ENCODE measurements at places on chromosomes 7 and 10.
A peak's percentile ranks its signal among the peaks of the same experiment; 100 is the strongest.

GRCh38 chr7:40525764-40526163 lies 391.0 kb downstream of the SUGCT start:
- DNase-seq: no peak

GRCh38 chr10:119314061-119314460 lies 106.7 kb downstream of the GRK5 start:
- no peak for DNase-seq

GRCh38 chr10:120382360-120382759 lies 74.7 kb upstream of the PLPP4 start:
- no peak for DNase-seq

DNA sequence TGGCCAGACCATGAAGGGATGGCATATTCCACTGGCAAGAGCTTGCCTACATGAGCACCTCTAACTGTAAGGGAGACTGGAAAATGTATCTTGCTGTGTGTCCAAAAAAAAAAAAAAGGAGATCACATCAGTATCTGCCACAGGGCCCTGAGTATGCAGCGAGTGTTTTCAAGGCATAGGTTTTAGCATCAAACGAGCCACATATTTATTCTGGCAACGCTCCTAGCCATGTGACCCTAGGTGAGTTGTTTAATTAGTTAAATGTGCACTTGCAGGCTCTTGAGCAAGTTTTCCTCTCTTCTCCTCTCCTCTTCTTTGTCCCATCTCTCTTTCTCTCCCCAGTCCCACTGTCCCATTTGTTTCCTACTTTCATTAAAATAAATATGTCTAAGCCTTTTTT lies 428.7 kb upstream of the AKR1E2 start:
- DNase-seq: no peak

GRCh38 chr10:85319826-85320225 lies 991.4 kb downstream of the CCSER2 start:
- DNase-seq: no peak

- peak; percentile 62 for DNase-seq
Observed at GRCh38 chr7:40673285-40673684, 538.5 kb downstream of the SUGCT start.

- peak; percentile 84 for DNase-seq
Observed at GRCh38 chr7:151459726-151460473, 20.0 kb upstream of the CRYGN start.

GRCh38 chr10:12418000-12418399 lies 68.7 kb downstream of the CAMK1D start:
- DNase-seq: no peak

- no peak for DNase-seq
Observed at GRCh38 chr10:24645784-24646183, 77.9 kb downstream of the ARHGAP21 start.

DNA sequence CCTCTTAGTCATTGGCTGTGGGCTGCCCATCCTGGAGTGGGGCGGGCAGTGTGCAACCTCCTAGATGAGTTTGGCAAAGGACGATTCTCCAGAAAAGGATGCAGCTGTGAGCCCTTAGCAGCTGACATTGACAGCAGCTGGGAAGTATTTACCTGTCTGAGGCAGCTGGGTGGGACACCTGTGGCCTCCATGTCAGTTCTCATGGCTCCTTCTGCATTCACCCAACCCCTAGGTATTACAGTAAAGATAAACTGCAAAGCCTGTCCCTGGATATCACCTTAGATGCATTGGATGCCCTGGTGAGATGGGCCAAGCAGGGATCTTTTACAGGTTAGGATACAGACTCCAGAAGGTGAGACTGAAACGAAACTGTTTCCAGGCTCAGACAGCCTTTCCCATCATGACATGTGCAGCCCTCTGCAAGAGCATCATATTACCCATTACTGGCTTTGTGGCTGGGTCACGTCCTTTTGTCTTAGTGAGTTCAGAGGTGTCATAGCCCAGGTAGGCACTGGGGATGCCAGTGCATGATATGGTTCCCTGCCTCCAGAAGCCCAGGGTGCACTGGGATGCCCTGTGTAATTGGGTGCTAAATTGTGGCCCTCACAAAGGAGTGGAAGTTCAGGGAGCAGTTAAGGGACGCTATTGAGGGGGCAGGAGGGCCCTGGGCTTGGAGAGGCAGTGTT lies 28.9 kb downstream of the MINDY4 start:
- DNase-seq: no peak

DNA sequence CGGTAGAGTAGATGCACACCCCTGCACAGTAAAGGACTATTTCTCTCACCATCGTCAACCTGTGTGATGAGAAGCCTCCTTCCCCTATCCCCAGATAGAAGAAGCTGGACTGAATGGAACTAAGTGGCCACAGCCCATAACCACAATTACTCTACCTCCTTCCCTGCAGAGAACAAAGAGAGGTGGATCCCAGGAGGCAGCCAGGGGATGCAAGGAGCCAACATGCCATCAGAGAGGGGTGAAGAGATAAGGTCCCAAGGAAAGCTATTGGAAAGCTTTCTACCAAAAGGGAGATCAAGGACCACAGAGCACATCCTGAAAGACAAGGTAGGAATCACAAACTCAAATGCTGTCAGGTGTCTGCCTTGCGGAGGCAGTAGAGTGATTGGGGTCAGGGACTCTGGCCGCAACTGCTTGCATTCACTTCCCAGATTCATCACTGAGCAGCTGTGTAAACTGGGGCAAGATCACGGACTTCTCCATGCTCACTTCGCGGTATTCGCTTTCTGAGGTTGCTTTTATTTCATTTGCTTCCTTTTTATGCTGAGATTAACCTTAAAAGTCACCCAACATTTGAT lies 81.6 kb upstream of the MYO3A start:
- DNase-seq: no peak

DNA sequence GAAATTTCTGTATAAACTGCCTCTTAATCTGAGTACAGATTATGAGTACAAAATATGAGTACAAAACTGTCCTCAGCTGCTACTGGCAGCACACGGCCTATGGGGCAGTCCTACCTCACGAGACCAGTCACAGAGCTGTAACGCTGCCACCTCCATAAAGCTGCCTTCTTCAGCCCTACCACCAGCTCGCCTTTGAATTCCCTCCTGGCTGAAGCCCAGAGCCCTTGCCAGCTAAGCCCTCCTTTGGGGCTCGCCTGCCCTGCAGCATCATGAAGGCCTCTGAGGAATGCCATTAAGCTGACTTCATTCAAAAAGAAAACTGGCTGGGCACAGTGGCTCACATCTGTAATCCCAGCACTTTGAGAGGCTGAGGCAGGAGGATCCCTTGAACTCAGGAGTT lies 180.0 kb upstream of the SH2B2 start:
- DNase-seq: no peak

GRCh38 chr10:18268005-18268404 lies 127.8 kb downstream of the CACNB2 start:
- DNase-seq: no peak

DNA sequence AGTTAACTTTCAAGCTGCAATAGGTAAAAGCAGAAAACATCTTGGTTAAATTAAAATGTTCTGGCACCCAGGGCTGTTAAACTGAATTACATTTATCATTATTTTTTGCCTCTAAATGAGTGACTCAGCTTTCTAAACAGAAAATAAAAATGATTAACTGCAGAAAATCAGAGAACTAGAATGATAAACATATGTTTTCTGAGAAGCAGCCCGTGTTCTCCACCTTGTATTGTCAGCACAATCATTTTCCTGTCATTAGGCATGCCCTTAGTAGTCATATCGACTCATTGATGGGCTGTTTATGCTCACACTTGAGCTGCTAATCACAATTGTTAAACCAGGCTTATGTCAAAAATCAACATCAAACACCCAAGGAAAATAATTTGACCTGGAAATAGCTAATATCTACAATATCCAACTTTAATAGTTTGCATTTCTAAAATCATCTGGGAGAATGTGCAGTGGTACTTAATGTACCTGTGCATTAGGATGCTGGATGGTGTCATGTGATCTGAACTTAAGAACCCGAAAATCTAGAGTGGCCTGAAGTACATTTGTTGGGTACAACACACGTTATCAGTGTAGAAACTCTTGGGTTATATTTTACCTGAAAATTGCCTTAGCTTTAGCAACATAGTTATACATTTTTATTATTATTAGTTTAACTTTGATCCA lies 2.3 kb downstream of the MDFIC start:
- no peak for DNase-seq

- no peak for DNase-seq
Observed at GRCh38 chr10:49419005-49419404, 23.1 kb upstream of the DRGX start.

GRCh38 chr10:116654816-116655215 lies 34.1 kb downstream of the PNLIPRP2 start:
- DNase-seq: no peak

DNA sequence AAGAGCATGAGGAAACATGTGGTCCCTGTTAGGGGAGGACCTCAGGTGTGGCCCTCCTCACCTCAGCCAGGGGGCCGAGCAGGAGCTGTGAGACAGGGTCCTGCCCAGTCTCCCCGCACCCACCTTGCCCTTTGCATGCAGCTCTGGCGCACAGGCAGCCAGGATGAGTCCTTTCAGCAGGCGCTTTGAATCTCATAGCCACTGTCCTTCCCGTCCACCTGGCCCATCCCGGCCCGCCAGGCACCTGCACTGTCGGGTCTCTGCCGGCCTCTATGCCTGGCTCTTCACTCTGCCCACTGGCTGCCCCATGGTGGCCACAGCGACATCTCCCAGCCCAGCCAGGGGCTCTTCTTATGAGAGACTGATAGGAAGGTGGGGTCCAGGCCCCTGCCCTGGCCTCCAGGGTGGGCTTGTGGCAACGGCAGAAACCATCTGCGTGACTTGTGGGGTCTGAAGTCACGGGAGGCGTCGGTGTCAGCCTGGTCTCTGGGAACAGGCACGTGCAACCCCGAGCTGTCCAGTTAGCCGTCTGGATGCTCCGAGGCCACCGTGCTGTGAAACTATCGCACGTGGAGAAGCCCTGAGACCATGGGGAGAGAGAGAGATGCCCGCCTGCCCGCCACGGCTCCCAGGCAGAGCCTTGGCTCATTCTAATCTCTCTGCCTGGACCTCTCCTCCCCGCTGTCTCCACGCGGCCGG lies 37.4 kb downstream of the FOXL3 start:
- DNase-seq: no peak

- DNase-seq: no peak
Observed at GRCh38 chr10:31041011-31041410, 9.3 kb upstream of the ZNF438 start.

DNA sequence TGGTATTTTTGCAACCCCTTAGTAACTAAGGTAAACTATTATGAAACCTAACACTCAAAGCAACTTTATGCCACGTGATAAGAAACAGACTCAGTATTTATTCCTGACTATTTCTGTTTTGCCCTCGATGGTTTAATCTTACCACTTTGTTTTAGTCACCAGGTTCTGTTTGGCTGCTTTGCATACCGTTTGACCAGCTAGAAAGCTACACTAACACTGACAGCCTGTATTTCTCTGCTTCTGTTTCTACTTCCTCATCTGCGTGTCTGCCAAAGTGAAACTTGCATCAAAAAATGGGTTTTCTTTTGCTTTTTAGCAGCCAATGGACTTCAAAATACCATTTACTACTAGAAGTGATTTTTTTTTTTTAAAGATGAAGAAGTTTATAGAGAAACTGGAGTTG lies 802.5 kb downstream of the GRM8 start:
- DNase-seq: no peak

- DNase-seq: no peak
Observed at GRCh38 chr7:133650487-133651300, 397.8 kb downstream of the EXOC4 start.

GRCh38 chr10:1550291-1550595 lies 187.1 kb downstream of the ADARB2 start:
- no peak for DNase-seq

DNA sequence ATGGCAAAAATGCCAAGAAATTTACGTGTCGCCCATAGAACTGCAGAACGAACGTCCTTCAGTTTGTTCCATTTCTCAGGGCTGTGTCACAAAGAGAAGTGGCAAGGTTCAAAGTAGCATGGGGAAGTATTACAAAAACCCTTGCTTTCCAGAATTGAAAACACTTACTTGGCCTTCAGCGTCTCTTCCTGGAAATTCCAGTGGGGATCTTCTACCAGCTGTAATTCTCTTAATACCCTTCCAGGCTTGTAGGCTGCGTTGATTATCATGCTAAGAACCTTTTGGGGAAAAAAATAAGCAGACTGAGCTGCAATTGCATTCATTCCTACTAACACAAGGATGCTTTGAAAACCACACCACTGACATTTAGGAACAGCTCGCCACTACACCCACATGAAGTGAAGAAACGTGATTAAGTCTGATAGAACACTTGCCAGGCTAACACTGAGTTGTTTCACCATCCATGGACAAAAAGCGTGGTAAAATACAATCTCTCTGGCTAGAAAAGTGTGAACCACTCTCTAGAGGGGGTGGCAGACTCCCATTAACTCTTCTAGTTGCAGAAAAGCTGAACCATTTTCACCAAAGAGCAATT lies 222.3 kb downstream of the SFMBT2 start:
- no peak for DNase-seq

- peak; percentile 91 for DNase-seq
Observed at GRCh38 chr10:89373916-89374711, 3.7 kb upstream of the IFIT1B start.

DNA sequence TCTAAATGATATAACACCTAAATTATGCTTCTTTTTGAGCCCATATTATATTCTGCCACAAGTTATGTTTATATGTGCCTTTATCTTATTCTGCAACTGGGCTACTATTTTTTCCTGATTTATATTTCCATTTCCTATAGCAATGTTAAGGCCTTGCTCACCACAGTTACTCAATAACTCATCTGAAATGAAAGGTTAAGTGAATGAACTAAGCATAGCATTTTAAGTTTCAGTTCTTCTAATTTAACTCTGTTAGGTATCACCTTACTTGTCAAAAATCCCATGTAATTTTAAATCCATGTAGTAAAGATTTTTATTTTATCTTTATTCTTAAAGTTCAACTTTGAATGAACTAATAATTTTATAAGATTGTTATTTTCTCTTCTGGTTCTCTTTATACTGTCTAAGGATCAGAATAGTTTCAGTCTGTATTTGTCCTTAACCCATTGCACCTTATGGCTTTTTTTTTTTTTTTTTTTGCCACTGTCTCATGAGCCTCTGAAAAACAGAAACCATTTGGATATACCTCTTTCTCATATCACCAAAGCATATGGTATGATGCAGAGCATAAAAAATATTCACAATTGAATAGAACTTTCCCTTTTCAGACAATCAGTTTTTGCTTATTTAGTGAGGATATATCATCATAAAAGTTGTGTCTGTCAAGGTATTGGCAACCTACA lies 301.8 kb upstream of the ZWINT start:
- no peak for DNase-seq

DNA sequence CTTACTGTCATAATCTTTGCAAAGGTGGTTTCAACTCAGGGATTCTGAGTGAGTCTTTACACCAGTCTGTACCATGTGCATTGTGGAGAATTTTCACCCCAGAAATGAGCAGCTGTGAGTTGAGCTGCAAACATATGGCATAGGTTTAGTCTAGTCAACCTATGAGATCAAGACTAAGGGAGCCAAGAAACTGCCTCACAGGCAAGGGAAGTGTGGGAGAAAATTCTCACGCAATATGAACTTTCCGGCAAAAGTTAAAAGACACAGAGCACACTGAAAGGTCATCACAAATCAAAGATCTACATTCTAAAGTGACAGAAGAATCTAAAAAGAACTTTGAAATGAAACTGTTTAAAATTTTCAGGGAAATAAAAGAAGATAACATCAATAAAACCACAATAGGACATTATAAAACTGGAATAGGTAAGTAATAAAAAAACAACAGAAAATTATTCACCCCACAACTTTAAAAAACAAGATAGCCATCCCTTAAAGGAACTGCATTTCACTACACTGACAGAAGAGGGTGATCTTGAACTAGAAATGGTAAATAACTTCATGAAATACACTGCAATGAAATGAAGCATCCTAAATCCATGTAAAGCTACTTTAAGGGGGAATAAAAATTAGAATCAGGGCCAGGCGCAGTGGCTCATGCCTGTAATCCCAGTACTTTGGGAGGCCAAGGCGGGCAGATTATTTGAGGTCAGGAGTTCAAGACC lies 63.5 kb downstream of the LGI1 start:
- peak; percentile 21 for DNase-seq

Data from AG09309 (cell line).